ENCODE measurements at places on chromosomes 4 and X. TPM values are rescaled to one million over a fixed set of nuclear protein-coding genes. Genes with fewer than 3 reads are reported as not detected.

Gene MXRA5
- 1.7 TPM for total RNA-seq

Gene MTTP
- 2.0 TPM for total RNA-seq

Gene DCAF4L1
- 0.32 TPM for total RNA-seq

- no peak for DNase-seq
These were observed 13.2 kb downstream of the ATP8A1 start for GRCh38 chr4:42643685-42644084.

DNA sequence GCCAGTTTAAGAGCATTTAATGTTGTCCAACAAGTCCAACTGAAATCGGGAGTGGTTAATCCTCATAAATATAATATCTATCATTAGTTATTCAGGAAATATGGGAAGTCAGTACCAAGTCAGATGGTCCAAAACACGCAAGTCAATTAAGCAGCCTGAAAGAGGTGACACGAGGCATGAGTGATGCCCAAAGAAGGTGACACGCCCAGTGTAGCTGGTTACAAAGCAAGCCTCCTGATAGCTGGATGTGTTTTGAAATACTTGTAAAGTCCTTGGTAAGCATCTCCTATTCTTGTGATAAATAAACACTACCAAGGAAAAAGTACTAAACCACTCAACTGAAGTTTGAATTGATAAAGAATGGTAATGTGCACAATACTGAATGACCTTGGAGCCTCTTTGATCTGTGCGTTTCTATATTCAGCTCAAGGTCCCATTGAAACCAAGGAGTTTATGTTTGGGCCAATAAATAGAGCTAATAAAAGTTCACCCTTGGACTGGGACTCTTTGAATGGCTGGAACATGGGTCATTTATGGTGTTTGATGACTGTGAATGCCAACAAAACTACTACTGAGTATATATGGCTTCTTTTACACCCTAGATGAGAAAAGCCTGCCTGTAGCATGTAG lies 93.2 kb upstream of the KLF3 start:
- no peak for DNase-seq

DNA sequence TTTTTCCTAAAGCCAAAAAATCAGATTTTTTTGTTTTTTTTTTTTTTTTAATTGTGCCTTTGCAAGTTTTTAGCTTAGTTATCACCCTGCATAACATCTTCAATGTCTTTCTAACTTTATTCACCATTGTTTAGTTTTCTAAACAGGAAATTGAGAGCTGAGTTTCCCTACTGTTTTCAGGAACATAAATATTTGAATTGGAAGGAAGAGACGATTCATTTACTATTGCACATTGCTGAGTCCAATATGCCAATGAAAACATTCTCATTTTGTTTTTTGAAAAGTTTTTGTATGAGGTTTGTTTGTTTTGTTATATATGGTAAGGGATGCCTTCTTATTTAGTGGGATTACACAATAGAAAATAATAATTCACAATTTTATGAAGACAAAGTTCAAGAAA lies 148.4 kb downstream of the ANKRD50 start:
- DNase-seq: no peak

GRCh38 chr4:36244257-36245082 lies at the start of gene ARAP2:
Gene ARAP2 (minus strand): TSS chr4:36244514. CDS start chr4:36229486, 15,028 bp downstream.
- peak; percentile 63 for DNase-seq

DNA sequence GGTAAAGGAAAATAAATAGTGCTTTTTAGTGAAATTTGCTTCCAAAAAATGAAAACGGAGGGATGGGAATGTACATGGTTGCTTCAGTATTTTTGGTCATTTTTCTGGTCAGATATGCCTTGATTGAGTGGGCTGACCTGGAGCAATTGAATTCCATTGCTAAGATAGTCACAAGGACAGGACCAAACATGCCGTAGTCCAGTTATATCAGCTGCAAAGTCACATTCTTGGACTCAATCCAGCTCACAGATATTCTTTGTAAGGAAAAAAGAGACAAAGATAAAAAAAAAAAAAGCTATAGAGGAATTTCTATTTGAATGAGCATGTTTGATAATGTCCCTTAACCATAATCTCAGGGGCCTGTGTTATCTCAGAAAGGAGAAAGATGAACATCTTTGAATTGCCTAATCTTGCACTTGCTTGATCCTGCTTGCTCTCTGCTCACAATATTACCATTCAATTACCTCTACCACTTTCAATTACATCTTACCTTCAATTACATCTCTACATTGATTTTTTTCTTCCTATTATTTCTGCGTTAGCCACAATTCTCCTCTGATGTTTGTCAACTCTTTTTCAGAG lies 75.4 kb upstream of the PACRGL start:
- DNase-seq: no peak
